ENCODE measurements at places on chromosomes 6 and 20.

DNA sequence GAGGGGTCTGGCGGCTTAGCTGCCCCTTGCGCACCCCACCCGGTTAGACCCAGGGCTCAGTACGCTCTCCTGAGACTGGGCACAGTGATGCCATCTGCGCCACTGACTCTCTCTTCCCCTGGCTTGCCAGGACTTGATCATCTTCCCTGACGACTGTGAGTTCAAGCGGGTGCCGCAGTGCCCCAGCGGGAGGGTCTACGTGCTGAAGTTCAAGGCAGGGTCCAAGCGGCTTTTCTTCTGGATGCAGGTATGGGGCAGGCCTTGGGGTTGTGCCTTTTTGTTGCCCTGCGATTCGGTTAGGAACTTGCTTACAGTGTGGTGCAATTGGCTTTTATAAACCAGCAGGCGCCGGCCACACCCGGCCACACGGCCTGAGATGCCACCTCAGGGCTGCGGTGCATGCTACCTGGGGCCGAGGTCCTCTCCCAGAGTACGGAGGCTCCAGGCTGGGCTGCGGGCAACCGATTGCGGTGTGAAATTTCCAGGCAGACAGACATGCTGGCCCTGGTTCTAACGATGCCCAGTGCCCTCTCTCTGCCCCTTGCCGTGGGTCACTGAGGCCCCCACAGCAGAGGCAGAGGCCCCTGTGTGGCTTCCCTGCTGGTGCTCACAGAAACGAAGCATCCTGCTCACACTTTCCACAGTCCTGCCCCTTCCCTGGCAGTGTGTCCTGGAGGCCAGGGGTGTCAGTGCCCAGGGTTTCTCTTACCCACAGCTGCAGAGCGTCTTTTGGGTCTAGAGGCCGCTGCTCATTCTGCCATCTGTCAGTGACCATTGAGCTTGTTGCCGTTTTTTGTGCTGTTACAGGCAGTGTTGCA is 1.7 kb downstream of the ADRM1 start:
- DNase-seq, result no peak

- DNase-seq, result no peak
Observed at GRCh38 chr6:26501482-26501986, 1.4 kb downstream of the BTN1A1 start.

DNA sequence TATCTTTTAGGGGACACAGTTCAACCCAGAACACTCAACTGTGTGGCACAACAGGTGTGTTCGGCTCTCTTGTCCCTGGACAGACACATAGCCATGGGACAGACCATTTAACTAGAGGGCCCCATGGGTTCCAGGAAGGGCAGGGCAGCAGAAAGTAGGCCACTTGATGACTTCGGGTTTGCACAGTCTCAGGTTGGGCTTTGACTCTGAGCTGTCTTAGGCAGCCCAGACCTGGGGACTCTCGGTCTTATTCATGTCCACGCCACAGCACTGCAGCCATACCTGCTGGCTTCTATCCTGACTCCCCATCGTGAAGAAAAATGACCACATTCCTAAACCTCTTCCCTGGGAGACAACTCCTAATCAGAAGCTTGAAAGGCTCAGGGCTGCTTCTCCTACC is 146.1 kb upstream of the AKAP12 start:
- DNase-seq, result no peak

DNA sequence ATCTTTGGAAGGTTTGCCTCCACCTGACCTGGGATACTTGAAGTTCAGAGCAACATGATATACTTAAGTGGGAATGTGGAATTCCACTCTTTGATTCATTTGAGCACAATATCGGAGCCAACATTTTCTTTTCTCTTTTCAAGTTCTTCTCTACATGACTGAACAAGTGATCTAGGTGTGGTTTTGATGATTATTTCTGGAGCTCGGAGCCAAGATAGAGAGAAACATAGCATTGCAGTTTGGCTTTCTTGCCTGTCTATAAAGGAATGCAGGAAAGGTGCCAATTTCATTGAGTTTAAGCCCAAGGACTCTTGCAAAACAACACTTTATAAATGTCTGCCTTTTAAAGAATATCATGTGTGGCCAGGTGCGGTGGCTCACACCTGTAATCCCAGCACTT is 124.2 kb upstream of the FAM83B start:
- no peak for DNase-seq

- DNase-seq, result no peak
Observed at GRCh38 chr6:144423167-144423566, 138.0 kb downstream of the UTRN start.

GRCh38 chr20:3392756-3393155 is 14.7 kb downstream of the DNAAF9 start:
- no peak for DNase-seq

DNA sequence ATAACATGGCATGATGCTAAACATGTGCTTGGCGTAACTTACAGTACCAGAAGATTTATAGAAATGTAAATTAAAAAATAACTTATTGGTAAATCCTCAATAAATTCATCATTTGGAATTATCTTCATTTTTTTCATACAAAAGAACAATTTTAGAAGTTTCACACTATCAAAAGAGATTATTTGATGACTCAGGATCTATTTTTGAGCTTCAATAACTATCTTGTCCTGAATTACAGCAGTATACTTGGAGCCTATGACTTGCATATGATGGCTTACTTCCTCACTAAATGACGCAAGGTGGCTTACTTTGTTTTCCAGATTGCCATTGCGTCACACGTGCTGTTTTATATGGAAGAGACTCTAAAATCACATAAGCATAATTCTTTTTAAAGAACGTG is 49.2 kb downstream of the KHDRBS2 start:
- DNase-seq, result no peak

DNA sequence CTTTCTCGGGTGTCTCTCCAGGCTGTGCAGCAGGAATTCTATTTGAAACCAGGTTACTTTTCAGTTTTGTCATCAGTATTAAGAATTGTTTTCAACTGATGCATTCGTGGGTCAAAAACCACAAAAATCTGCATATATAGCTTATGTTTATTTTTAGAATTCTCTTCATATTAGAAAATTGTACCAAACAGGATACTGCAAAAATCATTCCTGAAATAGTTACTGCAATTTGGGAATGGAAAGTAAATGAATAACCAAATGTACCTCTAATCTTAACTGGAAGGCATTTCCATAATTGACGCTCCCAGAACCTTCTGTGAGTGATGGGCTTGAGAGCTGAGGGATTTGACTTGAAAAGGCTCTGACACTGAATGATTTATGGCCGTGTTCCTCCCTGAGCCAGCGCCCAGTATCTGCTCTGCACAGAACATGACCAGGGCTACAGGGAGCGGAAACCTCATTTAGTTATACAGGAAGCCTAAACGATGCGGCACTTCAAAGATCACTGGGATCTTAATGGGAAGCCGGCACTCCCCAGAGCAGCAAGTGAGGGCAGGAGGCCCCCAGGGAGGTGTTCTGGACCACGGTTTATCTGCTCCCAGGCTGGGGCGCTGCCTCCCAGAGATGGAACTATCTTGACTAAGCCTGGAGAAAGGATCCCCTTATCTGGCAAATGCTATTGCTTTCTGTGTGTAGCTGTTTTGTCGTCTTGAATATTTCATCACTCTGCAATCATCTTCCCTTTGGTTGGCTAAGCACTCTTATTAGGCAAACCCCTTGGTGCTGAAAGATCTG is 446.0 kb downstream of the QKI start:
- no peak for DNase-seq

DNA sequence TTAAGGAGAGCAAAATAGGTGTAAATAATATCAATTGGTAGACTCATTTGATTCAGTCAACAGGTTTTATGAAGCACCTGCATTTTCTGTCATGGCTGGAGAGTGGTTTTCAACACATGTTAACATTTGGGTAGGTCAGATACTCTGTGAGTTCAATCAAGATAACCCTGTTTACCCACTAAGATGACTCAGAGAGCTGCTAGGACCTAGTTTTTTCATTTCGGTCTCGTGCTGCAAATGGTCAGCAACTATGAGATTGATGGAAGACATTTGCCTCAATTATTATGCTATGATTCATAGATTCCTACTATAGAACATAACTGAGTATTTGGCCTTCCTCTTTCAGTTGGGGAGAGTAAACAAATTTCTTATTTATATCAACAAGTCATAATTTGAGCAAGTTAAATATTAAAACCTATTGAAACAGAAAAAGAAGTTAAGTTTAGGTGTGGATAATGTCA is 391.4 kb upstream of the CITED2 start:
- no peak for DNase-seq

GRCh38 chr6:135269481-135269891 is 88.4 kb downstream of the MYB start:
- DNase-seq, result no peak

DNA sequence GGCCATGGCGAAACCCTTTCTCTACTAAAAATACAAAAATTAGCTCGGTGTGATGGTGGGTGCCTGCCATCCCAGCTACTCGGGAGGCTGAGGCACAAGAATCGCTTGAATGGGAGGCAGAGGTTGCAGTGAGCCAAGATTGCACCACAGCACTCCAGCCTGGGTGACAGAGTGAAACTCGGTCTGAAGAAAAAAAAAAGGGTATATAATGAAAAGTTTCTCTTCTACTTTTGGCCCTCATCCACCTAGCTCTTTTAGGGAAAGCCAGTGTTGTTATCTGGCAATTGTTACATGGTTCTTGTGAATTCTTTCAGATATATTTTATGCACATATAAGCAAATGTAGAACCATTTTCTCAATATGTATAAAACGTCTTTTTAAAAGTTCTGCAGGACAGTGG is 19.0 kb downstream of the KIF3B start:
- DNase-seq, result no peak
